HT1080 (cell line): ENCODE measurements at places on chromosomes 1 and 21. TPM values are rescaled to one million over a fixed set of nuclear protein-coding genes. Genes with fewer than 3 reads are reported as not detected.
A peak's percentile ranks its signal among the peaks of the same experiment; 100 is the strongest.

Gene OR10Z1
- not detected in 2 replicates for total RNA-seq

Gene TGFBR3
- 7.8 and 12.0 TPM in 2 replicates for total RNA-seq

Gene KCNJ10
- not detected in 2 replicates for total RNA-seq

Gene FBXO2
- total RNA-seq = 0.13 TPM in 1 of 2 replicates, not detected in the other

GRCh38 chr1:24203404-24203803, 16.3 kb upstream of the IFNLR1 start:
- DNase-seq = no peak

DNA sequence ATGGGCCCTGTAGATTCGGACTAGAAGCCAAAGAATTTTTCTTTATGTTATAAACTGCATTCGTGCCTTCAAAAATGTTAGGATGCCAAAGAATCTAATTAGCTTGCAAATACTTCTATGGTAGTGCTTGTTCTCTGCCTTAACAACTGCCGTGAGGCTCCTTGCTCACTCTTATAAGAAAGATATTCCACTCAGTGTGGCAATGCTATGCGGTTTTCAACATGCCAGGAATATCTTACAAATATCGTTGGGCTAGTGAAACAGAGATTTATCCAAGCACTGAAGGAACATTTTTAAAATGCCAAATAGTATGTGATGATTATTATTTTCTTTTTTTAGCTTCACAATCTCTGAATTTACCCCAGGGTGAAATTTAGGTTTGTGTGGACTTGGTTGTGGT, 198.2 kb downstream of the GREM2 start:
- no peak for DNase-seq

GRCh38 chr1:211647711-211648121, 27.7 kb downstream of the NEK2 start:
- DNase-seq = no peak

GRCh38 chr1:25704267-25704691, 87.7 kb downstream of the MAN1C1 start:
- no peak for DNase-seq

DNA sequence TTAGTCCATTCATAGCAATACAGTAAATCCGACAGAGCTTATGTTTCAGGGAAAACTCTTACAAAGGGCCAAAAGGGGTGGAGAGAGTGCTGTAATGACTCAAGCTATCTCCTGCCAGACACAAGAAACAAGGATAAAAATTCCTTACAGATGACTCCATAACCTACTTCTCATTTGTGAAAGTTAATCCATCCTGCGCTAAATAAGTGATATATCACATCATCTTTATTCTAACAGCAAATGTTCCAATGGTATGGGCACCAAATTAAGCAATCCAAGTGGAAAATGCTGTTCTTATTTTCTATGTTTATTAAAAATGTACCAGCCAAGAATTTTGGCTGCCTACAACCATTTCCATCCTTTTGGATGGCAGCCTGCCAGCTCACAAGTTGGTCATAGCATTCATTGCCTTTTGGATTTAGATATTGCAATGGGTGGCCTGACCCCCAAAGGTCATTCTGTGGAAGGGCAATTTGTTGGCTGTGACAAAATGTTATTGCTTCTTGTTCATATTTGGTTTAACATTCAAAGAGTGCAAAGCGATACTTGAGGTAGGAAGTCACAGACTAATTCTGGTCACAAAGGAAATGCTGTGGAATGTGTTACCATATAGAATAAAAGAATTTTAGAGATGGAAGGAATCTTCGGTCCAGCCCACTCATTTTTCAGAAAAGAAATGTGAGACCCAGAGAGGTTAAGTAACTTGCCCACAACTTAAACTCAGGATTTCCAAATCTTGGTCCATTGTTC, 2.8 kb upstream of the ENAH start:
- DNase-seq = peak; percentile 96

- DNase-seq = no peak
Observed at GRCh38 chr1:109625601-109626560, 6.2 kb downstream of the AMPD2 start.
